Stimulated activated effector memory CD8-positive, alpha-beta T cell treated with anti-CD3 and anti-CD28 coated beads, Interleukin-12 subunit alpha, Interleukin-12 subunit beta, amount 100 ng/mL, for 72 hours (primary cell): ENCODE measurements at places on chromosomes 7 and 10.

- no peak for DNase-seq
Observed at GRCh38 chr7:98870121-98870651, 372 bp upstream of the TMEM130 start.

- no peak for DNase-seq
Observed at GRCh38 chr7:36305226-36305625, 84.4 kb upstream of the ANLN start.

DNA sequence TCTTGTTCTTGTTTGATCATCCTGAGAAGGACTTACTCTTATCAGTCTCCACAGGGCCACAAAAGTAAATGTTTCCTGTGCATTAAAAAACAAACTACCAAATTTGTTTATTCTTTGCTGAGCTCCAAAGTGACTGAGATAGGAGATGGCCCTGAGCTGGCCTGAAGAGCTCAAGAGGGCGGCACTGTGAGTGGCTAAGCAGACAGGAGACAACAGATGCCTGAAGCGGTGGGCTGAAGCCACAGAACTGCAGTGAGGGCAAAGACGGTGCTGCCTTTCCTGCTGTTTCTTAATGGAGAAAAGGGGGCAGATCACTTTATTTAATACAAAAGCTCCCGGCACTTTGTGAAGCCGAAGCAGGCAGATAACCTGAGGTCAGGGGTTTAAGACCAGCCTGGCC, 379.6 kb downstream of the ARL4A start:
- DNase-seq, result no peak

- DNase-seq, result no peak
Observed at GRCh38 chr7:113790025-113790424, 128.8 kb downstream of the PPP1R3A start.

GRCh38 chr7:3986927-3987326, 685.9 kb downstream of the SDK1 start:
- DNase-seq, result no peak

DNA sequence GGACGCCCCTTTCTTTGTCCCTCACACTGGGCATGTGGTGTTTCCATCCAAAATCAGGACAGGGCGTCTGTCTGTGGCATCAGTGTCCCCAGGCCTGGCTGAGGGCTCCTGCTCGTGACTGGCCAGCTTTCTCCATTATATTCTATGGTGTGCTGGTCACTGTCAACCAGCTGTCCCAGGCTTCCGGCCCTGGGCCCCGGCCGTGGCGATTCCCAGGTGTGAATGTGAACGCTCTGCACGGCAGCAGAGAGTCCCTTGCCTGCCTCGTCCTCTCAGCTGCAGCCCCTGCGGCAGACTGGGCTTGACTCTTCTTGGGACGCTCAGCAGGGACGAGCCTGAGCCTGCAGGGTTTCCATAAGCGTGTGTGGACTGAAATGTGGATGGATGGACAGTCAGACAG, 5.9 kb upstream of the UTF1 start:
- no peak for DNase-seq

DNA sequence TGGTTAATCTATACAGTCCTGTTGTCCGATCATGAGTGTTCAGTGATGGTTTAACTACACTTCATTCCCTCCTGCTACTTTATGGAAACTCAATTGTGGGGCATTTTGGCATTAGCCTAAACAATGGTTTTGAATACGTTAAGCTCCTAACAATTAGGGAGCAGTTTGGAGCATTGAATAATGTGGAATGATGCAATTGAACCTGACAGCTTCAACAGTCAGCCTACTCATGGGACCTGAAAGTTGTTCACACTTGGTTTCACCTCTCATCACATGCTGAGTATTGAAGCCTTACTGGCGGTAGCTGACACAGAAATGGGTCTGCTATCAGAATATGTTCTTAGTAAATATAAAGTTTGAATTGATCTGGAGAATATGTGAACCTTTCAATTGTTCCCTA, 186.1 kb downstream of the MLLT10 start:
- no peak for DNase-seq

DNA sequence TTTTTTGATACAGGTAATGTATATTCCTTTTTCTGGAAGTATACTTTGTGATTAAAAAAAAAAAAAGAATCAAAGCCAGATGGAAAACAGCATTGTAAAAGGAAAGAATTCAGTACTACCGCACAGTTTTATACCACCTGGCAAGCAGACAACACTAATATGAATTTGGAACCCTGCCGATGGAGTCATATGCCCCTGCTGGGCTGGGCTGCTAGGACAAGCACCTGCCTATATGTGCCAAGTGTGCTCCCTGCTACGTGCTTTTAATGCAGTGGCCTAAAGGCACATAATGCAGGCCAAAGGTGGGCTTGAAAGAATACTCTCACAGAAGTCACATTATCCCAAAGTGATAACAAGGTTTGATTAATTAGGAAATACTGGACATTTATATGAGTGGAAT, 29.8 kb upstream of the WAC start:
- DNase-seq, result no peak

DNA sequence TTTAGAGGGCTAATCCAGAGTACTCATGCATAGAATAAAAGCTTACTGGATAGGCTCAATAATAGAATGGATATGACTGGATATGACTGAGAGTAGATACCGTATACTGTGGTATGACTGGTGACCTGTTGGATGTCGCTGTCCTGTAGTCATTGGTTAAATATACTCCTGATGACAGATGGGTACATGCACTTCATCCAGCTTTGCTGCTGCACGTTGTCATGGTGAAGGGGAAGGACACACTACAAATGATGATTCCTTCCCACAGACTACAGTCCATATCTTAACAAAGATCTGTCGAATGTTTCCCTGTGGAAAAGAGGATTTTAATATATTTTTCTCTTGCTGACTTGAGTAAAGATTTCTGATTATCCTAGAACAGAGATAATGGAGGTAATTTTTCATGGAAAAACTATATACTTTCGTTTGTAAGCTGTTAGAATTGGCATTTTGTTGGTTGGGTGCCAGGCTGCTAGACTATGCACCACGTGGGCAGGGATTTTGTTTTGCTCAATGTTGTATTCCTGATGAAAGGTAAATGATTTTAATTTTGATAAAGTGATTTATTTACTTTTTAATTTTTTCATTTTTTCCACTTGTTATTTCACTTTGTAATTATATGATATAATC, 97.3 kb downstream of the PPP1R9A start:
- DNase-seq, result no peak

DNA sequence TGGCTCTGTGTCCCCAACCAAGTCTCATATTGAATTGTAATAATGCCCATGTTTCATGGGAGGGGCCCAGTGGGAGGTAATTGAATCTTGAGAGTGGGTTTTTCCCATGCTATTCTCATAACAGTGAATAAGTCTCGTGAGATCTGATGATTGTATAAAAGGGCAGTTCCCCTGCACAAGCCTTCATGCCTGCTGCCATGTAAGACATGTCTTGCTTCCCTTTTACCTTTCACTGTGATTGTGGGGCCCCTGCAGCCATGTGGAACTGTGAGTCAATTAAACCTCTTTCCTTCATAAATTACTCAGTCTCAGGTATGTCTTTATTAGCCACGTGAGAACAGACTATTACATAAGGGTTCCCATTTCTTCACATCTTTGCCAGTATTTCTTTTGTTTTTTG, 97.1 kb upstream of the CPXM2 start:
- no peak for DNase-seq

DNA sequence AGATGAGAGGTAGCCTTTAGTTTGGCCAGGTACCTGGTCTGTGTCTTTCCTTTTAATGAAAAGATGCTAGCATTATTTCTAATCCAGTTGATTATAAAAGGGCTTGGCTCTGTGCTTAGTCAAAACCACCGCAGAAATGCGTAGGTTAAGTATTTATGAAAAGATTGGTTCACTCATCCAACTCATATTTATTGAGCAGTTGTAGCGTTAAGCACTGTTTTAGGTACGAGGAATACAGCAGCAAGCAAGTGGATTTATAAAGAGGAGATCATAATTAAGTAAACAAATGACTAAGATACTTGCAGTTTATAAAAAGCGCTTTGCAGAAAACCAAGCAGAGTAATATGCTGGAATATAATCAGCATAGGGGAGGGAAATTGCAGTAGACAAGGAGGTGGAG, 129.8 kb downstream of the PPP1R17 start:
- no peak for DNase-seq

GRCh38 chr7:52119537-52119936, 802.9 kb upstream of the COBL start:
- no peak for DNase-seq

DNA sequence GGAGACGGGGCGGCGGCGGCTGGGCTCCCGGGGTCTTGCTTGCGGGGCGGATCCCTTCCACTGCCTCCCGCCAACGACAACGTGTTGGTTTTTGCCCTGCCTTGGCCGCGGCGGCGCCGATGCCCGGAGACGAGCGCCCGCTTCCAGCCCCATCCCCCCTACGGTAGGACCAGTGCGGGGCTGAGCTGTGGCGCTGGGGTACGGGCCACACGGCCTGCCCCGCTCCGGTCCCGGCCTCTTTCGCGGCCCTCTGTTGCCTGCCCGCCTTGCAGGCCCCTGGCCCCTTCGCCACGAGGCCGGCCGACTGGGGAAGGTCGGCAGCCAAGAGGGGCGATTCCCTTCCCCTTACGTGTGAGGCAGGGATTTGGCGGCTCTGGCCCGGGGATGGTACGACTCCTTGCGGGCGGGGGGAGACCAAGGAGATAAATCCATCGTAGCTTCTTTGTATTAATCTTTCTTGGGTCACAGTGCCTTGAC, 488 bp downstream of the EIF4H start:
- no peak for DNase-seq

DNA sequence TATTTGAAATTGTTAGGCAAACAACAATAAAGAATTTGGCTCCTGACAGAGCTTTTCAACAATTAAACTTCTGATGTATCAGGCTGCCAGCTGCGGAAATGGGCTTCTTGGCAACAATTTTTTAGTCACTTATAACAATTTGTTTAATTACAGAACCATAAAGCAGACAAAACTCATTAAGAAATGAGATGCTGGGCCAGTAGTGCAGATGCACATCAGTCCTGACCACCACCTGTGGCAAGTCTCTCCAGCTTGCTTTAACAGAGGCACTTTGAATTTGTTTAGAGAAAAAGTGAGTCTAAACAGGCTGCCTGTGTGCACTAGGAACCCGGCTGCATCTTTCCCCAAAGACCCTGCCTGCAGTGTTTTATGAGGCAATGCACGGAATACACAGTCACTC, 1124.4 kb downstream of the NXPH1 start:
- no peak for DNase-seq

DNA sequence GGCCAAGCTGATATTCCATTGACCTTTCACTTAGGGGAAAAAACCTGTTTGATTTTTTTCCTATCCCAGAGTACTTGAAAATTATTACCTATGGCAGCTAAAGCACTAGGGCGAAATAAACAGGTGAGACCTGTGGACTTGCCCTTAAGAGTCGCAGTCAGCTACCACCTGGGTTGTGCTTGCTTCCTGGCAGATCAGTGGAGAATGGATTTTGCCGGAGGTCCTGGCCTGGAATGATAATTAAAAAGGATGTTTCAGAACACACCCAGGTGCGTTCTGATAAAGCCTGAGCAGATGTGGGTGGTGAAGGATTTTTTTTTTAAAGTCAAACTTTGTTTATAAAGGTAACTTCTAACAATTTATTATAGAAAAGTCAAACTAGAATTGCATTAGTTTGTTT, 59.1 kb downstream of the AUTS2 start:
- no peak for DNase-seq
